ENCODE measurements at places on chromosomes 6 and 20. TPM values are rescaled to one million over a fixed set of nuclear protein-coding genes. Genes with fewer than 3 reads are reported as not detected.
A peak's percentile ranks its signal among the peaks of the same experiment; 100 is the strongest.

Gene RAB32
- total RNA-seq = 0.23 TPM

Gene HCRTR2
- total RNA-seq = not detected

GRCh38 chr20:46963758-46964617 lies 69.3 kb downstream of the EYA2 start:
- DNase-seq = no peak
- no peak overlapping the region for H3K4me3 ChIP-seq
- no peaks in the 10 kb centered on the region for H3K4me1 ChIP-seq
- H3K36me3 ChIP-seq = no peaks in the 10 kb centered on the region
- peaks cover 6% of the 10 kb centered on the region for H3K27me3 ChIP-seq

DNA sequence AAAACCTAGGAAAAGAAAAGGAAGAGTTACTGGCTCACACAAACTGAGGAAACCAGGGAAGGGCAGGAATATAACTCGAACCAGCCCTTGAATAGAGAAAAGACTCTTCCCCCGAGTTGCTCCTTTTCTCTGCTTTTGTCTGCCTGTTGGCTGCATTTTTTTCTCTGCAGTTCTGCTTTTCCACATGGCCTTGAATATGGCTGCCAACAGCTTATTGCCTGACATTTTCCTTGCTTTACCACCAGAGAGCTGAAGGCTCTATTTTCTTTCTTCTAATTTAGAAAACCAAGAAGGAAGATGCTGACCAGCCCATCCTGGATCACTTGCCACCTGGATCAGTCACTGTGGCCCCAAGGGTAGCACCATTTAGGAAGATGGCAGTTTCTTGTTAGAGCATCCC lies 164.8 kb upstream of the MAN1A1 start:
- no peaks in the 10 kb centered on the region for H3K36me3 ChIP-seq
- no peak overlapping the region for H3K27ac ChIP-seq
- peaks cover 18% of the 10 kb centered on the region for H3K27me3 ChIP-seq
- H3K4me1 ChIP-seq = no peaks in the 10 kb centered on the region

GRCh38 chr6:137493218-137494038 lies 766 bp downstream of the OLIG3 start:
- peaks cover 70% of the 10 kb centered on the region for H3K4me1 ChIP-seq
- no peak for DNase-seq
- peaks cover 17% of the 10 kb centered on the region for H3K36me3 ChIP-seq
- peak overlapping the region; percentile 75 for H3K27ac ChIP-seq
- H3K4me3 ChIP-seq = peak overlapping the region; percentile 45
